ENCODE measurements at places on chromosomes 6 and 20.

DNA sequence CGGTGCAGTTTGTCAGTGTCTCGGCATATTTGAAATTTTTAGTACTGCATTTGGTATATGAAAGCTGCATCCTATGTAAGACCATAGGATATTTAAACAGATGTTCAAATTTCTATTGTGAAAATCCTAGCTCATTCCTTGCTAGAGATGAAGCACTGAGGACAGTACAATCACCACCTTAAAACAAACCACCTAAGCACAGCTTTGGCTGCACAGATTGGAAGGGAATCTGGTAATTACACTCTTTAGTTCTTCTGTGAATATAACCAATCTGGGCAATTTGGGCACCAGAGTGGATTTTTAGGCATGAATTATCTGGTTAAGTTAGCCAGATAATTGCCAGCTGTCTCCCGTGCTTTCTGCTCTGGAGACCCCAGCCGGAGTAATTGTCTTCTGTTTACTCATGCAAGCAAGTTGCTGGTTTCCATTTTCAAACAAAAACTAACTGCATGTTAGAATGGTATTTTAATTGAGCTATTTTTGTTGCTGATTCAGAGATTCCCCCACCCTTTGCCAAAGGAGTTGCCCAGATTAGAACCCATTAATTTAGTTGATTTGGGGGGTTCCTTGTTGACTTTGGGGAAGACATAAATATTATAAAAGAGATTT lies 36.9 kb downstream of the E2F3 start:
- DNase-seq = no peak

DNA sequence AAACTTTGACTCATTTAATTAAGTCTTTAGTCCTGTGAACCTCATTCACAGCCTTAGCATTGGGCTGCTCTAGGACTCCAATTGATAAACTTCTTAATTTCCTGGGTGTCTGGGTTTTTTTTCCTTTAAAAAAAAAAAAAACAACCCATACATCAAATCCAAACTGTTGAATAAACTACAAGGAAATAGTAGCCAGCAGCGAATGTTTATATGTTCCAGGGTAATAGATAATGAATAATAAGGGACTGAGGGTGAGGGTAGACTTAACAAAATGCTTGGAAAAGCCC lies 563.5 kb upstream of the AGPAT4 start:
- DNase-seq = no peak

DNA sequence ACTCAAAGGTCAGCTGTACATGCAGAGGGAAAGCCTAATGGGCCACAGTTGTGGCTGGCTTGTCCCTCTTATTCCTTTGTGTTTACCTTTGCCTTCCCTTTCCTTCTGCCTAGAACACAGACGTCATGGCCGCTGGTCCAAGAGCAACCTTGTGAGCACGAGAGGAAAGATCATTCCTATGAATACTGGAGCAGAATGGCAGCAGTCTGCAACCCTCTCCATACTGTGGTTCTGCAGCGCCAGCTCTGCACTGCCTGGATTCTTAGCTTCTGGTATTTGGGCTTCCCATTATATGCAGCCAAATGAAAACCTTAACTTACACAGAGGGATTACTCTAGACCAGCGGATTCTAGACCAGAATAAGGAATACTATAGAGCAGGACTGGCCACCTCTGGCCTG lies 12.4 kb downstream of the TBC1D7 start:
- DNase-seq = no peak

DNA sequence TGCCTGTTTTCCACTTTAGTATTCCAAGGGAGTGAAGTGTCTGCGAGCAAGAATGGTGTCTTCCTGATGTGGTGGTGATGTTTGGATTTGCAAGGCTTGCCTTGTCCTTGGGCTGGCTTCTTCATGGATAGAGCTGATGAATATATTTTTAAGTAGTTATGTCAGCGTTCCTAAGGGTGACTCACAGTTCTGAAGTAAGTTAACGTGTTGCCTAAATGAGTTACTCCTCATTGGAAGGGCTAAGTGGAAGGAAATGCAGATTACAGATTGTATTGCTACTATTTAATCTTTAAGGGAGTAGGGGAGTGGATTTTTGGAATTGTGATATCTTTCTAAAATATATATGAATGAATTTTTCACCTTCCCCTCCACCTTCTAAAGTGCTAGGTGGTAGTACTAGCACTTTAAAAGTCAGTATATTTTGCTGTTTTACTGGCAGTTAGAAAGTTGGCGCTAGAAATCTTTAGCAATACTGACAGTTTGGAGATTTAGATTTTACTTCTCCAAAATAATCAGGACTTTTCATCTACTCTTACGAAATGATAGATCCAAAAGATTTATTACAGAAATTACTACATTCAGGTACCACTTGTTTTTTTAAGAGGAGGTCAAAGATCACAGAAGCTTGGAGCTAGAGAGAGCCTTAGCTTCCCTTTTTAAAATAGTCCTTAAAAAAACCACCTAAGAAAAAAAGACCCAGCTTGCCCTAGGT lies 197.4 kb downstream of the JARID2 start:
- DNase-seq = no peak

- peak; percentile 24 for DNase-seq
Observed at GRCh38 chr6:21596949-21597682, 3.6 kb downstream of the SOX4 start.

GRCh38 chr6:39365281-39366074 lies 43.0 kb upstream of the KCNK16 start:
- DNase-seq = no peak

DNA sequence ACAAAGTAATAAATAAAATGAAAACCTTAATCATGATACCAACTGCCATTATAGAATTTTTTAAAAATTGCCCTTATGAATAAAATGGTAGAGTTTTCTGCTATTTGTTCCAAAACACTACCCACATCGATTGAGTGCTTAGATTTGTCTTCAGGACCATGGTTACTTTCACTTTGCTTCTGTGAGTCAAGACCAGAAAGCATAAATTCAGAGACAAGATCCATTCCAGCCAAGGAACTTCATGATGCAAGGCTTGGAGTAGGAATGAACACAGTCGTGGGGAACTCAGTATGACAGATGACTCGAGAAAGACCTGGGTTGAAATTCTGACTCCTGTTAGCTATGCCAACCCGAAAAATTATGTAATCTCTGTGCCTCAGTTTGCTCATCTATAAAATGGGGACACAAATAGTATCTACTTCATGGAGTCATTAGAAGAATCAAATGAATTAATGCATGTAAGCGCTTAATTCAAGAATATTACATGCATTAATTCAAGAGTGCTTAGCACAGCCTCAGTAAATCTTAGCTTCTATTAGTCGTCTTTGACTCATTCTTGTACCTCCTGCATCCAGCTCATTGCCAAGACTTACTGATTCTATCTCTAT lies 72.5 kb upstream of the MYLIP start:
- no peak for DNase-seq

- no peak for DNase-seq
Observed at GRCh38 chr6:67883500-67884366, 751.3 kb upstream of the ADGRB3 start.

DNA sequence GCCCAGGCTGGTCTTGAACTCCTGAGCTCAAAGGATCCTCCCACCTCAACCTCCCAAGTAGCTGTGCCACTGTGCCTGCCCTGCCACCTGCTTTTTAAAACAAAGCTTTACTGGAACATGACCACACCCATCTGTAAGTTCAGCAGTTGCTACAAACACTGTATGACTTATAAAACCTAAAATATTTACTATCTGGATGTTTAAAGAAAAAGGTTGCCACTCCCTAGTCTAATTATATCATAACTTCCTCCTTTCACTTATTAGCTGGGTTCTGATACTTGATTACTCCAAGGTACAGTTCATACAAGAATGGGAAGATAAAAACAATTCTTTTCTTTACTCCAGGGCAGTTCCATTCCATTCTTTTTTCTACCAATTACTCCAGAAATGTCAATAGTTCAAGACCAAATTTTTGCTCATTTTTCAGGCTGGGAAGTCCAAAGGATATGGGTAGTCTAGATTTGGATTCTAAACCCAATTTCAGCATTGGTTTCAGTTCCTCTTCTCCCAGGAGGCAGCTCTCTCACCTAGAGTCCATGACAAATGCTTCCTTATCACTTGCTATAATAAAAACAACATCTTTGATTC lies 63.1 kb downstream of the SEC63 start:
- peak; percentile 15 for DNase-seq

DNA sequence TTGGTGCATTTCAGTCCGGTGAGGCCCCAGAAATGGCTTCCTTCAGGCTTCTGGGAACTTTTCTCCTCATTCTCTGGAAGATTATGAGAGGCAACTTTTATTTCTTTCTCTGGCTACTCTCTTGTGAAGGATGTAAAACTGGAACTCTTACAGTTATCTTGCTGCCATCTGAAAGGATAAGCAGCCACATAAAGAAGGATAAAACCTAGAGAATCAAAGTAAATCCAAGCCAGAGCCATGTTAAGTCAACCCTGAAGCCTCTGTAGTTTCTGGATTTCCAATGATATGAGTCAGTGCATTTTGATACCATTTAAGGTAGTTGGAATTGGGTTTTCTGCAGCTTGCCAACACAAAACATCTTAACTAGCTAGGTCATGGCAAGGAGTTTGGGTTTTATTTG lies 123.6 kb downstream of the MEI4 start:
- DNase-seq = no peak

DNA sequence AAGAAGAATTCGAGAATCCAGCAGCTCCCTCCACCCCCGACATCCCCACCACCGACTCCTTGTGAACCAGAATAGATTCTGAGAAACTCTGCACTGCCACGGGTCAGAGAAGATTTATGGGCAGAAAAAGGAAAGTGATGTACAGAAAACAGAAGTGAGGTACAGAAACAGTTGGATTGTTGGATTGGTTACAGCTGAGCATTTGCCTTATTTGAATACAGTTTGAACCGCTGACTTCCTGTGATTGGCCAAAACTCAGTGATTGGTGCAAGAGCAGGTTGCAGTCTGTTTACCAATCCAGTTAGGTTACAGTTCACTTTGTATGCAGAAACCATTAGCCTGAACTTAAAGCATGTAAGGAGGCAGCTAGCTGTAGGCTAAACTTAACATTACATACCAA lies 131.2 kb upstream of the HDDC2 start:
- no peak for DNase-seq

- DNase-seq = no peak
Observed at GRCh38 chr20:47558295-47559066, 56.8 kb downstream of the NCOA3 start.

DNA sequence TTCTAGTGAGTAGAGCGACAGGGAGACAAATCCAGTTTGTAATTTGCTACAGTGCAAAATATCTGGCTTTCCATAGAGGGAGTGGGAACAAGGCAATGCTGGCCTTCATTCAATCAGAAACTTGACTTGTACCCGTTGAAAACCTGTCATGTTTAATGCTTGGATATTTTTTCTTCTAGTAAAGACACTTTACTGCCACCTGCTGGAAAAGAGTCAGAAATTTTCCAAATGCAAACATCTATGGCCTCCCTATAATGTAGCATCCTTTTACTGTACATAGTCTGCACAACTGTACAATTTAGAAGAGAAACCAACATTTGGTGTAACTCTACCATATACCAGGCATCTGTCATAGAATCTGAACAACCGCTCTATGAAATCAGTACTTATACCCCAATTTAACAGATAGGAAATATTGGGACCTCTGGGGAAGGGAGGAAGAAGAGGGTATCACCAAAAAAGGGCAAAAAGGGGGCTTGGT lies 16.7 kb upstream of the TBC1D20 start:
- DNase-seq = peak; percentile 82

GRCh38 chr6:20186981-20187380 lies 25.3 kb downstream of the MBOAT1 start:
- DNase-seq = no peak

- no peak for DNase-seq
Observed at GRCh38 chr6:15498640-15499039, 164.2 kb downstream of the DTNBP1 start.

- DNase-seq = no peak
Observed at GRCh38 chr6:101393251-101393828, at the start of gene GRIK2. GRIK2 (plus strand) TSS chr6:101393708.

DNA sequence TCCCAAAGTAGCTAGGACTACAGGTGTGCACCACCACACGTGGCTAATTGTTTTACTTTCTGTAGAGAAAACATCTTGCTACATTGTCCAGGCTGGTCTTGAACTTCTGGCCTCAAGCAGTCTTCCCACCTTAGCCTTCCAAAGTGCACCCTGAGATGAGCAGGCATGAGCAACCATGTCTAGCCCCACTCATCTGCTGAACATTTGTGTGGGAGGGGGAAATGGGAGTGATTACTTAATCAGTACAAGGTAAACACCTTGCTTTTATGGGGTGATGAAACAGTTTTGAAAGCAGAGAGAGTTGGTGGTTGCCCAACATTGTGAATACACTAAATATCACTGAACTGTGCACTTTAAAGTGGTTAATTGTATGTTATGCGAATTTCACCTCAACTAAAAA lies 5.3 kb downstream of the APMAP start:
- no peak for DNase-seq

DNA sequence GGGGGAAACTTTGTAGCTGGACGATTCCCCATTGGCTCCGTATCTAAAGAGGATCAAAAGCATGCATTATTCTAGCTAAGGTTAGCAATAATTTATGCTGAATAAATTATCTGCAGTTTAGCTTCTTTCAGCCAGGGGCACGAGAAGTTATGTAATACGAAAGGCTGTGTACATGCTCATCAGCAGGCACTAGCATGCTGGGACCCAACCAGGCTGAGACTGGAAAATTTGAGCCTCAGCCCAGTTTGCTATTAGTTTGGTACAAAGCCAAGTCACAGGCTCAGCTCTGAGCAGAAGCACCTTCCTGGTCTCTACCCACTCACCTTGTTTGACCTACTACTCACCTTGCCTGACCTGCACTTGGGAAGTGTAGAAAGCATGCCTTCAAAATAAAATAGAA lies 328.1 kb upstream of the ARID1B start:
- DNase-seq = no peak

DNA sequence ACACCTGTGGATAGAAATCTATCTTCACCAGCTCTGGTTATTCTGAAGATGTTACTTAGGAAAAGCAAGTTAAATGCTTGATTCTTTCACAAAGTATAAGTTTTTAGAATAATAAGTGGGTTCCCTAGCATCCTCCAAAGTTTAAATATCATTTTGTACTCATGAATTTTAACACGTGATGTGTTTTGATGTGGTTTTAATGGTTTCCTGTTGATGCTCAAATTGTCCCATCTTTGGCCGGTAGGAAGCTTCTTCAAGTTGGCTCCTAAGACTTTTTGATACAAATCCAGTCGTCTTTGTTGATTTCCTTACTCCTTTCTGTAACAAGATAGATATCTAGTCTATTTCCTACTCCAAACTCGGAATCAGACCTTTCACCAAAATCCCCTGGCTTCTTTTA lies 94.5 kb upstream of the STXBP5 start:
- DNase-seq = peak; percentile 53

DNA sequence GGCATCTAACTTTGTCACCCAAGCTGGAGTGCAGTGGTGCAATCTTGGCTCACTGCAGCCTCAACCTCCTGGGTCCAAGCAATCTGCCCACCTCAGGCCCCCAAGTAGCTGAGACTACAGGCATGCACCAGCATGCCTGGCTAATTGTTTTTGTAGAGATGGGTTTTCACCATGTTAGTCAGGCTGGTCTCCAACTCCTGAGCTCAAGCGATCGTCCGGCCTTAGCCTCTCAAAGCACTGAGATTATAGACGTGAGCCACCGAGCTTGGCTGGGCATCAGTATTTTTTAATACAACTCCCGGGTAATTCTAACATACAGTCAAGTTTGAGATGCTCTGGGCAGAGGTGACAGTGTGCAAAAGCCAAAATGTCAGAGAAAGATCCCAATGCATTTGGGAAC lies 73.5 kb downstream of the NFATC2 start:
- DNase-seq = no peak

GRCh38 chr20:62479656-62480055 lies 3.9 kb upstream of the GATA5 start:
- no peak for DNase-seq
